Stimulated activated CD4-positive, alpha-beta T cell treated with anti-CD3 and anti-CD28 coated beads, Interleukin-2, amount 100 ng/mL, for 24 hours (primary cell): ENCODE measurements at places on chromosomes 2 and 18.

GRCh38 chr2:240507060-240507777 is 50.6 kb downstream of the ANKMY1 start:
- DNase-seq: no peak

GRCh38 chr2:84830095-84830494 is 50.8 kb downstream of the TRABD2A start:
- DNase-seq: no peak

GRCh38 chr2:239957681-239958472 is 67.3 kb downstream of the NDUFA10 start:
- DNase-seq: no peak

- DNase-seq: no peak
Measured at GRCh38 chr2:241870611-241871537, 1.3 kb downstream of the RTP5 start.

GRCh38 chr2:31983762-31984467 is 26.9 kb downstream of the MEMO1 start:
- DNase-seq: no peak

DNA sequence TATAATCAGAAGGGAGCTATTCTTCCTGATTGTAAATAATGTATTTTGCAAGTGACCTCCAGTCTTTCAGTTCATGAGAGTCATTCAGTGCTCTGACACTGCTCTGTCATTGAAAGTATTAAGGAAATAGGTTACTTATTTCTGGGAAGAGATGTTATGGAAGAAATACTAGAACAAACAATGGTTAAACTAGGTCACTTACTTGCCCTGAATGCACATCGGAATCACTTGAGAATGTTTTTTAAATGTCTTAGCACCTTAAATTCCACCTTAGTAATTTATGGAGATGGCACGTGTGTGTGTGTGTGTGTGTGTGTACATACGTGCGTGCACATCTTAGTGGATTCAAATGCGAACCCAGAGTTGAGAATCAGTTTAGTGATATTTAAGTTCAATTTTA is 126.6 kb upstream of the KCNH7 start:
- no peak for DNase-seq

GRCh38 chr18:77042583-77042982 is 90.0 kb downstream of the MBP start:
- no peak for DNase-seq

DNA sequence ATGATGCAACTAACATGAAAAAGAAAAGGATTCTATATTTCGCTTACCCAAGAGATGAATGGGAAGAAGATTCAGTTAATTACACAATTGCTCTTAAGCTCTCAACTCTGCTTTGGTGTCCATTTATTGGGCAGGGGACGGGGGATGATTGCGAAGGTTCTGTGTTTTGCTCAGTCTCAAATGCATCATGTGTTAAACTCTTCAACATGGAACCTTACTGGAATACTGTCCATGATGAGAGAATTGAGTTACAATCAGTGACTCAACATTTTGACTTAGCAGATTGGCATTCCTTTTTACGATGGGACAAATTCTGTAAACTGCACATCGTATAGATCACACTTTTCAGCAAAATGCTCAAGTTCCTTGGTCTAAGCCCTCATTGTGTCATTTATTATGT is 135.6 kb downstream of the RBMS1 start:
- no peak for DNase-seq

DNA sequence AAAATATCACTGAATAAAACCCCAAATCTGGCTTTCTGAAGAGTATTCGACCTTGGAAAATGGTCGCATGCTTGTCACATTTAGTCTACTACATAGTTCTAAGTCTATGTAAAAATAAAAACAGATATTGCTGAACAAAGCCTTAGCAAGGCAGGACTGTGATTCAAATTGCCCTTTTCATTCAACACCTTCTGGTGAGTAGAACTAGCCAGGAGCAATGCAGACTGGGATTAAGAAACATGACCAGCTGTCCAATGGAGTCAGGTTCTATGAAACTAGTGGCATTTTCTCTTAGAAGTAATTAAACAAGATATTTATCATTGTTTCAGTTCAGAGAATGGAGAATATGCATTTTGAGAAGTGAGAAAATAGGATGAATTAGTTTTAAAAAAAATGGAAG is 1260.5 kb upstream of the ACVR2A start:
- DNase-seq: no peak

GRCh38 chr2:950080-950966 is at the start of gene SNTG2:
TSS of gene SNTG2 (plus strand) at chr2:950849. CDS start at chr2:950997, 148 bp downstream.
- DNase-seq: peak; percentile 76

DNA sequence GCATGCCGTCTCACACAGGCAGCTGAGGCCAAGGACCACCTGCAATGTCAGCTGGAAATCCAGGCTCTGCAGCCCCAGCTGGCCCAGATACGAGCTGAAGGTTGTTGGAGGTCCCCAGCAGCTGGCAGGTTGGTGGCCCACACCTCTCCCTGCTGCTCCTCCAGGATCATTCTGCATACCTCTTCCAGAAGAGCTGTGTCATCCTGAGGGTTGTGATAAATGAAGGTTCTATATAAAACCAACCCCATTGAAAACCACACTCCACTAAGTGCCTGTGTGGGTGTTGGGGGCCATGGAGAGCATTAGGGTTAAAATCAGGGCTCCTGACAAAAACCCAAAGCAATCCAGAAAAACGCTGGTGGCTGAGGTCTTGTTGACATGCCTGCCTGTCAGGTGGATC is 50.4 kb downstream of the C1QL2 start:
- no peak for DNase-seq

- no peak for DNase-seq
Measured at GRCh38 chr2:239830121-239831000, 194.8 kb downstream of the NDUFA10 start.

DNA sequence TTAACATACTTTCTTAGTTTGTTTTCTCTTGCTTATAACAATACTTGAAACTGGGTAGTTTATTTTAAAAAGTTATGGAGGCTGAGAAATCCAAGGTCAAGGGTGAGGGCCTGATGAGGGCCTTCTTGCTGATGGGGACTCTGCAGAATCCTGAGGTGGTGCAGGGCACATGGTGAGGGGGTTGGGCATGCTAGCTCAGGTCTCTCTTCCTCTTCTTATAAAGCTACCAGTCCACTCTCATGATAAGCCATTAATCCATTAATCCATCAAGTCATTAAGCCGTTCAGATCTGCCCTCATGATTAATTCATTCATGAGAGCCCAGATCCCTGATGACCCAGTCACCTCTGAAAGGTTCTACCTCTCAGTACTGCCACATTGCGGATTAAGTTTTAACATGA is 21.4 kb downstream of the ALMS1 start:
- no peak for DNase-seq

GRCh38 chr2:85388878-85389538 is 21.2 kb downstream of the CAPG start:
- DNase-seq: no peak

GRCh38 chr2:85475799-85476490 is 57.4 kb downstream of the SH2D6 start:
- DNase-seq: no peak

DNA sequence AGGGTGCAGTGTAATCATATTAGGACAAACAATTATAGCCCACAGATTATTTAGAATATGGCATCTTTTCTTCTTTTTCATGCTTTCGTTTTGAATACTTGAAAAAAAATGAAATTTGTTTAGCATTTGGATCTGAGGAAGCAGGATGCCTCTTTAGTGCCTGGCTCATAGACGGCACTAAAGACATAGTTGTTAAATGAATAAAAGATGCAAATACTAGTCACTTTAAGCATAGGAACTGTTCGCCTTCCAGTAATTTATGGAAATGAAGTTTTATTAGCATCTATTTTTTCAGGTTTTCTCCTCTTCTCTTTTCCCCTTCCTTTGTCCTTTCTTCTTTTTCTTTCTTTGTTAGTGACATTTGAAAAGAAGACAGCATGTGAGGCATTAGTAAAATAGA is 80.4 kb downstream of the CHST9 start:
- no peak for DNase-seq

DNA sequence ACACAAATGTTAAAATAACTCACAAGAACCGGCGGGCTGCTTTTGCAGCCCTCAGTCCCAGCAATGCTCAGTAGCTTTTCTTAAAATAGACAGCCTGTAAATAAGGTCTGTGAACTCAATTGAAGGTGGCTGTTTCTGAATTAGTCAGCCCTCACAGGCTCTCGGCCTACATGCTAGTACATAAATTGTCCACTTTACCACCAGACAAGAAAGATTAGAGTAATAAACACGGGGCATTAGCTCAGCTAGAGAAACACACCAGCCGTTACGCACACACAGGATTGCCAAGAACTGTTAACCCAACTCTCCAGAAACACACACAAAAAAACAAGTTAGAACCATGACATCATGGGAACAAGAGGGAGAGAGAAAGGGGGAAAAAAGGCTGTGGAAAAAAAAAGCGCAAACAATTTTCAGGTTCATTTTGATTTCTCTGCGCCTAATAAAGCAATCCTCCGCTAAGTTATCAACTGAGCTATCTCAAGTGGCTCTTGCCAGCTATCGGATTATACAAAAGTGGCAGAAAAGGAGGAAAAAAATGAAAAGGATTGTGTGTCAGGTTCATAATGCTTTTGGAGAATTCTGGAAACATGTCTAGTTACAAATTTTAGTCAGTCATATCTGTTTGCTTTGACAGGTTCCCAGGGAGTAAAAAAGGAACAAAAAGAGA is 89.1 kb downstream of the ZEB2 start:
- no peak for DNase-seq

- no peak for DNase-seq
Measured at GRCh38 chr2:44959855-44960254, 18.4 kb downstream of the SIX3 start.

DNA sequence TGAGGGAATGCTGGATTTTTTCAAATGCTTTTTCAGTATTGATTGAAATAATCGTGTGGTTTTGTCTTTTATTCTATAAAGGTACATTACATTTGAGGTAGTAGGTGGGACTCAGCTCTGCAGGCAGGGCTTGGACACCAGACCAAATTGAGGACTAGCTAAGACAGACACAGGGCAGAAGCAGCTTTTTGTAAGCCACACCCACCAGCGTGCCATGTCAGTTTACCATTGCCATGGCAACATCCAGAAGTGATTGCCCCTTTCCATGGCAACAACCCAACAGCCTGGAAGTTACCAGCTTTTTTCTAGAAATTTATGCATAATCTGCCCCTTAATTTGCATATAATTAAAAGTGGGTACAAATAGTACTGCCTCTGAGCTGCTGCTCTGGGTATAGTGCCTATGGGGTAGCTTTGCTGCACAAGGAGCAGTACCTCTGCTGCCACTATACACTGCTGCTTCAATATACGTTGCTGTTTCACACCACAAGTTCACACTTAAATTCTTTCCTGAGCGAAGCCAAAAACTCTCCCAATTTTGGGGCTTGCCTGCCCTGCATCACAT is 23.6 kb upstream of the VWA3B start:
- DNase-seq: no peak

GRCh38 chr18:49691177-49691608 is 122.1 kb downstream of the ACAA2 start:
- DNase-seq: no peak

GRCh38 chr2:157415591-157416101 is 28.2 kb downstream of the CYTIP start:
- DNase-seq: no peak

DNA sequence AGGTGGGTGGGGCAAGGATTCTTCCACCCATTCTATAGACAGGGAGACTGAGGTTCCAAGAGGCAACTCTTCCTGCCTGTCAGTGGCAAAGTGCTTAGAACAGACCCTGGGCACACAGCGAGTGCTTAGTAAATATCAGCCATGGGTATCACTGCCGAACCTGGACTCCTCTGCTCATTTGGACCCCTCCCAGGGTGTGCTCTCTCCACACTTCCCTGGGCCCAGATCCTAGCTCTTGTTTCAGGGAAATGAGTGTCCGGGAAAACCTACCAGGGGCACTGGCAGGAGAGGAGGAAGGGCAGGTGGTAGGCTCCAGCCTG is 136.3 kb downstream of the CYP26B1 start:
- no peak for DNase-seq

GRCh38 chr18:31666055-31666454 is 18.3 kb downstream of the B4GALT6 start:
- no peak for DNase-seq

DNA sequence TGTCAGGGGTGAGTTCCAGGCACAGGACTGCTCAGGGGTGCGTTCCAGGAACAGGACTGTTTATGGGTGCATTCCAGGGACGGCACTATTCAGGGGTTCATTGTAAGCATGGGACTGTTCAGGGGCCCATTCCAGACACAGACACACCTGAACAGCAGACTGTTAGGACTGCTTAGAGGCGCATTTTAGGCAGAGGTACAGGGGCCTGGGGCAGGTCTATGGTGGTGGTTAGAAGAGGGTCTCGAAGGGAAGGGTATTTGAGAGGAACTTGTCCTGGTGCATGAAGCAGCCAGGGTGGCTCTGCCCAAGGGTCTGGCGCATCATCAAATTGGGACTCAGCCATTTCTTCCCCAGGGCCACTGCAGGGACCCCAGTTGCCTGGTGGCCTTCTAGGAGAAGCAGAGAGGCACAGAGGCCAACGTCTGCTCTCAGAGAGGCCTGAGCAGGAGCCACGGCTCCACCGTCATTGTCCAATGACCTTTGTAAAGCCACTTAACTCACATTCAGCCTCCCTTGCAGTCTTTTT is 14.8 kb upstream of the MLPH start:
- DNase-seq: no peak

DNA sequence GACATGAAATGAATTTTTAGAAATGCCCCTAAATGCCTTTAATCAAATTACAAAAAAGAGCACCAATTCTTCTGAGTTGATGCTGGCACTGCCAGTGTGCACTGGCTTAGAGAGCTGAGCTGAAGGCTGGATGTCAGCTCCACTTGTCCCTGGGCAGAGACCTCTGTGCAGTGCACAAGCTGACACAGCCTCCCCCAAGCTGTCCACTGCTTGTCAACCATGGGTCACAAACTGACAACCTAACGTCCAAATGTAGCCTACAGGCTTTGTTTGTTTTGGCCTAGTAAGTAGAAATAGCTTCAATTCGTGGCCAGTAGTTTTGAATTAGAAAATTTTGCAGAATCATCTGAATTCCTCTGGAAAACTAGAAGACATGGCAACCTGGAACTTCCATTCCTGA is 605.6 kb downstream of the DCC start:
- no peak for DNase-seq

GRCh38 chr2:194549387-194549786 is 1107.6 kb upstream of the SLC39A10 start:
- no peak for DNase-seq

- DNase-seq: no peak
Measured at GRCh38 chr2:95391641-95392310, 10.7 kb upstream of the FAHD2A start.

DNA sequence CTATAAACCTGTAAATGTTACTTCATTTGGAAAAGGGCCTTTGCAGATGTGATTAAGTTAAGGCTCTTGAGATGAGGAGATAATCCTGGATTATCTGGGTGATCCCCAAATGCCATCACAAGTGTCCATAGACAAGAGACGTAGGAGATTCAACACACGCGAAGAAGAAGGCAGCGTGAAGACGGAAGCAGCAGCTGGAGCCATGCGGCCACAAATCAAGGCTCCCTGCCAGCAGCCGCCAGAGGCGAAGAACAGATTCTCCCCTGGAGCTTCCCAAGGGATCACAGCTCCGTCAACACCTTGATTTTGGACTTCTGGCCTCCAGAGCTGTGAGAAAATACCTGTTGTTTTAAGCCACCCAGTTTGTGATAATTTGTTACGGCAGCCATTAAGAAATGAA is 11.0 kb upstream of the VAPA start:
- DNase-seq: no peak
